ENCODE measurements at places on chromosomes 13 and 19.

DNA sequence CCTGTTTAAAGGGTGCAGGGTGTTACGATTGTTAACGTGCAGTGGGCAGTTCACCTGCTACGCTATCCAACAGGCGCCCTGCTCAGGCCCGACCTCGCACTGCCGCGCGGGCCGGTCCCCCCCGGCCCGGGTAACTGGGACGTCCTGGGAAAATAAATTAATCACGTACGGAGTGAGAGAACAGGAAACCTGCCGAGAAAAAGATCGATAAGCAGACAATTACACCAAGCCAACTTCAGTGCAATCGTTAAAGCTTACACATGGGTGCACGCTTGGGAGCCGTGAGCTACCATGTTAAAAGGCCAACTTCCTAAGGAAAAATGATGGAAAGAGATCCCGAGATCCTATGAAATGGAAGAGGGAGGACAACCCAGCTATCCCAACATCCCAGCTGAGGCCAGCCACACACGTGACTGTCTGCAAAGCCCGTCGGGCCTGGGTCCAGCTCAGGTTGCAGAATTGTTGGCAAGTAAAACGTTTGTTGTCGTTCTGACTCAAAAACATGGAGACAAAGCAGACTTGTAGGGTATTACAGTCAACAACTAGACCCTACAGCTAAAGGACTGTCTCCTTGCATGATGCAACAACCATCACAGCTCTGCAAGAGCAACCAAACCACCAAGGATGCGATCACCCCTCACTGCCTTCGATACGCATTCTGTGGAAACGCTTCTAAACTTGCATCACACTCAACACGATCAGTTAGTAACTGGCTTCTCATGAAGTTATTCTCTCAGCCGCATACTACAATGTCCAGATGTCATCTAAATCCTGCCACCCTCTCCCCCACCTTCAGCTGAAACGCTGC is 741 bp upstream of the TUBGCP3 start:
- DNase-seq: no peak

DNA sequence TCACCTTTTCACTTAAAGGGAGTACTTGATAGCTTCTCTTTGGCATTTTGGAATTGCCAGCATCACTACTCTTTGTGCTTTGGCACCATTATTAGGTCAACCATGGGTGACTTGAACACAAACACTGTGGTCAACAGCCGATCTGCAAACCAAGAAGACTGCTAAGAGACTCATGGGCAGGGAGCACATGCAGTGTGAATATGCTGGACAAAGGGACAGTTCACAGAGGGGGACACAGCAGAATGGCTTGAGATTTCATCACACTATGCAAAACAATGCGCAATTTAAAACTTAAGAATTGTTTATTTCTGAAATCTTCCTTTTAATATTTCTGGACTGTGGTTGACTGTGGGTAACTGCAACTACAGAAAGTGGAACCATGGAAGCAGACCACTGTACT is 64.4 kb downstream of the LMO7 start:
- no peak for DNase-seq

DNA sequence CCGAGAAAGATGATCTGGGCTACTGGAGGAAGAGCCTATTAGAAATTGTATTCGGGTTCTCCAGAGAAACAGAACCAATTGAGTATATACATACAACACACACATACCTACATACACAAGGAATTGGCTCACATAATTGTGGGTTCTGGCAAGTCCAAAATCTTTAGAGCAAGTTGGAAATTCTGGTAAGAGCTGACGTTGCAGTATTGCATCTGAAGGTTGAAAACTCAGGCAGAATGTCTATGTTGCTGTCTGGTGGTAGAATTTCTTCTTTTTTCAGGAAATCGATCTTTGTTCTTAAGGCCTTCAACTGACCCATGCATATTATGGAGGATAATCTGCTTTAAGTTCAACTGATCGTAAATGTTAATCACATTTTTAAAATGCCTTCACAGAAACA is 15.5 kb upstream of the OLFM4 start:
- no peak for DNase-seq

- no peak for DNase-seq
Observed at GRCh38 chr19:8682472-8682871, 16.1 kb downstream of the ACTL9 start.

GRCh38 chr13:110126391-110126961 is 180.5 kb downstream of the COL4A1 start:
- no peak for DNase-seq

DNA sequence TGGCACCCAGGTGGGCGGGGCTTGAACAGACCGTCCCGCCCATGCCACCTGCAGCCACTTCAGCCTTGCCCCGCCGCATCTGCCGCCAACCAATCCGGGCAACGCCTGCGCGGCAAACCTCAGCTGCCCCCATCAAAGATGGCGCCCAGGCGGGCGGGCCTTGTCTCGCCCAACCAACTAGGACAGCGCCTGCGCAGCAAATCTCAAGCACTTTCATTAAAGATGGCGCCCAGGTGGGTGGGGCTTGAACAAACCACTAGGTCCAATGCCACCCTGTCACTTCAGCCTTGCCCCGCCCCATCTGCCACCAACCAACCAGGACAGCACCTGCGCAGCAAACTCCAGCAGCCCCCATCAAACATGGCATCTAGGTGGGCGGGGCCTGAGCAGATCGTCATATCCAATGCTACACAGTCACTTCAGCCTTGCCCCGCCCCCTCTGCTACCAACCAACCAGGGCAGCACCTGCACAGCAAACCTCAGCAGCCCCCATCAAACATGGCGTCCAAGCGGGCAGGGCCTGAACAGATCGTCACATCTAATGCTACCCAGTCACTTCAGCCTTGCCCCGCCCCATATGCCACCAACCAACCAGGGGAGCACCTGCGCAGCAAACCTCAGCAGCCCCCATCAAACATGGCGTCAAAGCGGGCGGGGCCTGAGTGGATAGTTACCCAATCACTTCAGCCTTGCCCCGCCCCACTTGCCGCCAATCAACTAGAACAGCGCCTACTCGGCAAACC is 1.4 kb downstream of the PEG3 start:
- no peak for DNase-seq

- no peak for DNase-seq
Observed at GRCh38 chr13:29562786-29563438, 32.6 kb downstream of the SLC7A1 start.

GRCh38 chr13:51924756-51925544 is 63.2 kb downstream of the CCDC70 start:
- no peak for DNase-seq

DNA sequence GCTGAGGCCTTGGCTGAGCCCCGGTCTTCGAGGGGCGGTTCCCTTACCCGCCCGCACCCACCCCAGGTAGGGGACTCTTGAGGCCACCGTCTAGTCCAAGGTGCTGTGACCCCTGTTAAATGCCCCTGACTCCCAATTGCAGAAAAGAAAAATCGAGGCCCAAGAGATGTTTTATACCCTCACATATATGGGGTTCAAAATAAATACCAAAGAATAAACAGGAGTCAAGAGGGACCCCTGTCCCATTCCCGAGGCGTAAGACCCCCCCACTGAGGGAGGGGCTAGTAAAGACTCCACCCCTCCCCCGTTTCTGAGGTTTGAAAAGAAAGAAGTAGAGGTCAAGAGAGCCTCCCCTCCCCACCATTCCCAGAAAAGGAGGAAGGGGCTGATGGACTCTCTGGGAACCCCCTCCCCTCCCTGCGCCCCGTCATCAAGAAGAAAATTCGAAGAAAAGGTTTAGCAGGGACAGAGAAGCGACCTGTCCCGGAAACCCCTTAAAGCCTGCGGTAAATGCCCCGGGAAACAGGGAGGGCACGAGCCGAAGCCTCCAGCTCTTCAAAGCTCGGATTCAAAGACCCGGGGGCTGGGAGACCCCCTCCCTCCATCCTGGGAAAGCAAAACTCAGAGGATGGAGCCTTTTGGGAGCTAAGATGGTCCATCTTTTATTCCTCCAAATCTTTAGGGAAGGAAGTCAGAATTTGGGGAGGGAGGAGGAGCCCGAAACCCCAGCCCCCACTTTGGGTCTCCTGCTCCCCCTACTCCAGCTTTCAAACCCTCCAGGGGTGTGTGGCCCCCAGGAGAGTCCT is 755 bp upstream of the RAB3A start:
- DNase-seq: no peak

GRCh38 chr19:19866611-19867248 is 1.0 kb downstream of the ZNF253 start:
- no peak for DNase-seq

- no peak for DNase-seq
Observed at GRCh38 chr13:90839061-90839460, 508.4 kb upstream of the MIR17HG start.

- DNase-seq: no peak
Observed at GRCh38 chr19:19113040-19113626, 25.1 kb downstream of the TMEM161A start.

DNA sequence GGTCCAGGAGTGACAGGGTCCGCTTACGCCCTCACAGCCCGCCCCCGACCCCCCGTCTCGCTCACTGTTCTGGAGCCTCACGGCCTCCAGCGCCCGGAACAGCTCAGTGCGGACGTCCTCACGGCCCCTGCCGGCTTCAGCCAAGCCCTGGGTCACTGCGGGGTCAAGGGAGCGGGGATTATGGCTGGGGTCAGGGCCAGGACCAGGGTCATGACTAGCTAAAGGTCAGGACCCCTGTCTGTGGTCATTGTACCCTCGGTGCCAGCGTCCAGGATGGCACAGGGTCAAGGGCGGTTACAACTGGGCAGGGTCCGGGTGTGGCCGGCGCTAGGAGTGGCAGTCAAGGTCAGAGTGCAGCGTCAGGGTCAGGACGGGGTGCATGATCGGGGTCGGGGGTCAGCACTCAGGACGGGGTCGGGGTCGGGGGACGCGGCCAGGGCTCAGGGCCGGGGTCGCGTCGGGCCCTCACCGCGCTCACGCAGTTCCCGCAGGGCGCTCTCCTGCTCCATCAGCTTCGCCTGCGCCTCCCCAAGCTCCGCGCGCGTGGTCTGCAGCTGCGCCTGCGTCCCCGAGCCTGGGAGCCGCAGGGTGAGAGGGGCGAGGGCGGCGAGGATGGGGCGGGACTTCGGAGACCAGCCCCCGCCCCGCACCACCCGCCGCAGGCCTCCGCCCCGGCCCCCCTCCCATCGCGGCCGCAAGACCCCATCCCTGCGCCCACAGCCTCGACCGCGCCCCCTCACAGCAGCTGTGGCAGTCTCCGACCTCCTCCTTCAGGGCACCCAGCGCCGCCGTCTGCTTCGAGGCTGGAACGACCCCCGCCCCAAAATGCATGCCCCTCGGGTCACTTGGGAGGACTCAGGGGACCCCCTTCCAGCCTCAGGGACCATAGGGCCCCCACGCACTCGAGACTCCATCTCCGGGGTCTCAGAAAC is 1.4 kb downstream of the CLEC4G start:
- no peak for DNase-seq

DNA sequence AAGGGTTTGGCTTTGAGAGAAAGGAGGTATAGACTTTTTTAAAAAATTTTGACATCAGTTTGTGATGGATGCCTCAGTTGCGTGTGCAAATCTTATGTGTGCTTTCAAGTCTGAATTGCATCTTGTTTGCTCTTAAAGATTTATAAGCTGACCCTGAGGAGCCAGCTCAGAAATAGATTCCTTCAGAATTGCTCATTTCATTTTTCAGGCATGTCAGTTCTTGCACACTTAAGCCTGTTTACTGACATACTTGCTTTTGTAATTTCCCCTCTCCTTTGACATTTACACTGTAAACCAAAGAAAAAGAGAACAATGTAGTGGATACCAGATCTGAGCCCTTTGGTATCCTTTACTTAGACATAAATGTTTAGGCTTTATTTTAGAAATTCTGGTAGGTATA is 87.6 kb downstream of the RNF17 start:
- no peak for DNase-seq

- no peak for DNase-seq
Observed at GRCh38 chr19:52351512-52351911, 15.5 kb downstream of the ZNF610 start.

DNA sequence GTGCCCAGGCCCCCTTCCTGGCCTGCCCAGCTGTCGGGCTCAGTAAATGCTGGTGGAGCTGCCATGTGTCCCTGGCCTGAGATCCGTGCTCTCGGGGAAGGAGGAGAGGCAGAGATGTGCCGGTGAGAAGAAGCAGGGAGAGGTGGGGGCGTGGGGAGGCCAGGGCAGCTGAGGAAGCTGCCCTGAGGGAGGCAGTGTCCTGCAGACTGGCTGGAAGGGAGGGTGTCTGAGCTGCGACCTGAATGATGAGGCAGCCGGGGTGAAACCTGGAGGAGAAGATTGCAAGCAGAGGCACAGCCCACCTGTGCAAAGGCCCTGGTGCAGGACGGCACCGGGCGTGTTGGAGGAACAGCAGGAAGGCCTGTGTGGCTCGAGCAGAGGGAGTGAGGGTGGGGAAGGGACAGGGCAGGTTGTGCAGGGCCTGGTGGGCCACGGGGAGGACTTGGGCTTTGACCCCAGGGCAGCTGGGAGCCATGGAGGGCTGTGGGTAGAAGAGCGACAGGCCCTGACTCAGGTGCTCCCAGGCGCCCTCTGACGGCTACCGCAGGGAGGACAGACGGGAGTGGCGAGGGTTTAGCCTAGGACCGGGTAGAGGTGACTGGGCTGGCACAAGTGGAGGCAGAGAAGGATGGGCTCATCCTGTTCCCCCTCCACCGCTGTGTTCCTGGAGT is 14.0 kb upstream of the CELF5 start:
- DNase-seq: no peak

DNA sequence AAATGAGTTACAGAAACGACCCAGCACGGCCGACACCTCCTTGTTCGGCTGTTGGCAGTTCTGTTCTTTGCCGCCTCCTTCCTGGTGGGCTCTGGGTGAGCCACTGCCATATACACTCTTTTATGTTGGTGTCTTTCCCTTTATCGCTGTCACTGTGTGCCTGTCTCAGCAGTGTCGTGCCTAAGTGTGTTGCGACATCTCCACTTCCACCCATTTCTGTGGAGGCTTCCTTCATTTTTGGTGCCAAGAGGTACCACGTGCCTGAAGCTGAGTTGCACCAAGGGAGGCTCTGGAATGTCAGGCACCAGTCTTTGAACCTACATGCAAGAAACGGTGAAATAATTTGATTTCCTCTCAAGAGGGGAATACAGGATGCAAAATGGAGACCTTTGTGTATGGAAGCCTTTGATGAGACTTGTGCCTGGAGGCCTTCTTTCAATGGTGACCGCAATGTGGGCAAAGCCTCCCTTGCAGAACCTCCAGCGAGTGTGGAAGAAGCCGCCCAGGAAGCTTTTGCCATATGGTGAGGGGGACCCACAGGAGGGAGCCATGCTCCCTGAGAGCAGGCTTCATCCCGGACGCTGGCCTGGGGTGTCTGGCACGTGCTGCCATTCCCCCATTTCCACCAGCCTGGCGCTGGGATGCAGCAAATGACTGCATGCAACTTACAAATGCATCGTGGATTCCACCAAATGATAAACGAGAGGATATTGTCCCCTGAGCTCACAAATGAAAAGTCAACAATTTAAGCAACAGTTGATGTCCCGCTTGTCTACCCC is 136.2 kb downstream of the TEX29 start:
- DNase-seq: no peak

- DNase-seq: no peak
Observed at GRCh38 chr13:29857085-29857484, 6.7 kb upstream of the UBL3 start.

DNA sequence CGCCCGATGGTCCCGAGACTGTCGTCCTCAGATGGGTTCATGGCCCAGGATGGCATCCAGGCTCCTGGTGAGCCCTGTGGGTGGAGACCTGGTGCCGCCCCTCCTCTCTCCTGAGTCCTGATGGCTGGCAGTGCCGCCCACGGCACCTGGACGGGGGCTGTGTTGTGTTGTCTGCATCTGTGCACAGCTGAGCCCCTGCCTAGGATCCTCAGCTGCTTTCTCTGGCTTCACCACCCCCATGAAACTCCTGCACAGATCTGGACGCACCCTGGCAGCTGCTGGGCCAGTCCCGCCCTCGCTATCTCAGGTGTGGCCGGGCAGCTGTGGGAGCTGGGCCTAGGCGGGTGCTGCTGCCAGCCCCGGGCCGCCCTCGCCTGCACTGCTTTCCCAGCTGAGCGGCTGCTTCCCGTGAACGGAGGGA is 27.7 kb downstream of the MCF2L start:
- DNase-seq: no peak

- DNase-seq: no peak
Observed at GRCh38 chr19:1213391-1214286, 8.1 kb downstream of the STK11 start.

All from NCI-H1048 (cell line).